ENCODE measurements at places on chromosomes 13 and 19.

DNA sequence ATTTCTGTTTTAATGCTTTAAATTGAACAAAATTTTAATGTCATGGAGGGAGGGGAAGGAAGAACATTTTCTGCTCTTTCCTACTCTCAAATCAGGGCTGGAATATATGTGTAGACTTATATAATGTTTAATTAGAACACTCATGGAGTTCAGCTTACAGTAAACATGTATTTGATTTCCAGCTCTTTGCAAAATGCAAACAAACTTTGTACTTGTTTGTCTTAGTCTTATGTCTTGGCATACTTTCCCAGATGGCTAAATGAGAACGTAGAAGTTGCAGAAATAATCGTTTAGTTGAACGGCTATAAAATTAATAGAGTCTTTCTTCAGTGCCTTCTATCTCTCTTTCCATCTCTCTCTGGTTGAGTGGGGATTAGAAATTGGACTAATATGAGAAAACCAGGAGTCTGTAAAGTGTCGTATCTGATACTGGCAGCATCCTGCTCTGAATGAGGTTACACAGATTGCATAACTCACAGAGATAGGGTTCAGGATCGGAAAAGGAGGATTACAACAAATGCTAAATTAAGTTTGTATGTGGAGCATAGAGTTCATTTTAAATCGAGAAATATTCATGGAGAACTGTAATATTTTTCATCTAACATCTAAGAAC lies 82.3 kb downstream of the FGF9 start:
- no peak for DNase-seq

DNA sequence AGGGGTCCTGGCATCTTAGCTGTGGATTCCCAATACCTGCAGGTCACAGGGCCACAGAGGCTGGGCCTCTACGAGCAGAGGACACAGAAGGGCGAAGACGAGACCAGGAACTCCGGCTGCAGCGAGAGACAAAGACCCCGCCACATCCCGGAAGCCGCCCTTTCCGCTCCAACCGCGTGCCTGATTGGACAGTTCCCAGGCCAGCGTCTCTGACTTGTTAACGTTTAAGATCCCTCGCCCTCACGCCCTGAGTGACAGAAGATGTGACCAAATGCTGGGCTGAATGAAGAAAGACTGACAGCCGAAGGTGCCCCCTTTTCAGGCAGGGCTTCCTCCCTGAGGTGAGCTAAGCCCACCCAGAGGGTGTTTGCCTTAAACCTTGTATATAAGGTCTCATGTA lies at the start of gene ZNF98:
TSS of gene ZNF98 (minus strand) at position 136 of the 400 bp plus-strand sequence. CDS start at position 14, 122 bp downstream.
- no peak for DNase-seq

- DNase-seq = no peak
Measured at GRCh38 chr19:52646571-52647217, 8.5 kb upstream of the ZNF83 start.

- no peak for DNase-seq
Measured at GRCh38 chr13:90766386-90766902, 581.0 kb upstream of the MIR17HG start.

DNA sequence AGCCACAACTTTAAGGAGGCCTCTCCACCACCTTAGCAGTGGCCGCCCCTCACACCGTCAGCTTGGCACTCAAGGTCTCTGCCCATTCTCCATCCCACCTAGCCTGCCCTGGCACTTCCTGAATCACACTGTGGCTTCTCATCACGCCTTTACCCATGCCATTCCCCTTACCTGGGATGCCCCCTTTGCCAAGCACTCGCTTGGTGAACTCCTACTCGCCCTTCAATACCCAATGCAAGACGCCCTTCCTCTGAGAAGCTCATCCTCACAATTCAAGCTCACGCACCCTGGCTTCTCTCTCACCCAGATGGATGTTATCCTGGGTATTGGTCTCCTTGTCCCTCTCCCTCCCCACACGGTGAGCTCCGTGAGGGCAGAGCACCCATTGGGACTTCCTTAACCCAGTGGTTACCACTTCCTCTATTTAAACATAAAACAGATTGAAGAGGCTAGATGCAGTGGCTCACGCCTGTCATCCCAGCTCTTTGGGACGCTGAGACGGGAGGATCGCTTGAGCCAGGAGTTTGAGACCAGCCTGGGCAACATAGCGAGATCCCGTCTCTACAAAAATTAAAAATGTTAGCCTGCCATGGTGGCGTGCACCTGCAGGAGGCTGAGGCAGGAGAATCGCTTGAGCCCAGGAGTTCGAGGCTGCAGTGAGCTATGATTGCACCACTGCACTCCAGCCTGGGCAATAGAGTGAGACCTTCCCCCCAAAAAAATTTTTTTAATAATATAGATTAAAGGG lies 12.6 kb upstream of the SHD start:
- no peak for DNase-seq

DNA sequence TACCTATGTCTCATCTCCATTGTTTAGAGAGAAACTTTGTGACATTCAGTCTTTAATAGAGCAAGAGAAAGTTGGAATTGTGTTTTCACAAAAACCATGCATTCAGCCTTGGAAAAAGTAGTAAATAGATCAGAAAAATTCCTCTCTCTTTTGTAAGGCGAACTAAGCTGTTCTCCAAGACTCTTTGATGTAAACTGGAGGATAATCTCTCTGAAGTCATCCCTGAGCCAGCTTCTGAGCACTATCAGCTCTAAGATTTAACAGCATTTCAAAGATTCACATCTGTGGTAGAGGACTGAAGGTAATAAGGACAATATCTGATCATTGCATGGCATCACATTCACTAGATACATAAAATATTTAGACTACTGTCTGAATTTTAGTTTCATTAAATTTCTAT lies 904.6 kb upstream of the ATXN8OS start:
- no peak for DNase-seq

DNA sequence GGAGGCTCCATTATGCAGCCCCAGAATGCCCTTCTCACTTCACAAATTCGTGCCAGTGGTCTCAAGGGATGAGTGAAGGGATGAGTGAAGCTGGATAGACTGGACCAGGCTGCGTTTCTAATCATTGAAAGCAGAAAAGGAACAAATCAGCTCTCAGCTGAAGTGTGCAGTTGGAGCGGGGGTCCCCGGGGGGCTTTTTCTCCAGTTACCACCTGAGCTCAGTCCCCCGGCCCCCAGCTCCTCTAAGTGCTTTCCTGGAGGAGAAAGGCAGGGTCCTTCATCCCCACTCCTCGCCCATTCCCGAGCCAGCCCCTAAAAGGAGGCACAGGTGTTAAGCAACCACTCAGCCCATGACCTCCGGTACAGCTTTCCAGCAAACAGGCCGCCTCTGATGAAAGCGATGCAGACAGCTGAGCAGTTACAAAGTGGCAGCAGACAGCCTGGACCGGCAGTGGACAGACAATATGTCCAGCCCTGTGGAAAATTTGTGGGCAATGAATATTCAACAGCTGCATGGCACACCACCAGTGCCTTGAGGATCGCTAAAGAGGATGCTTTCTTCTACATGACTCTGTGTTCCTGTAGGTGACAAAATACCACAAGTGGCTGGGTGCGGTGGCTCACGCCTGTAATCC lies 110.7 kb upstream of the UBL3 start:
- DNase-seq = no peak

DNA sequence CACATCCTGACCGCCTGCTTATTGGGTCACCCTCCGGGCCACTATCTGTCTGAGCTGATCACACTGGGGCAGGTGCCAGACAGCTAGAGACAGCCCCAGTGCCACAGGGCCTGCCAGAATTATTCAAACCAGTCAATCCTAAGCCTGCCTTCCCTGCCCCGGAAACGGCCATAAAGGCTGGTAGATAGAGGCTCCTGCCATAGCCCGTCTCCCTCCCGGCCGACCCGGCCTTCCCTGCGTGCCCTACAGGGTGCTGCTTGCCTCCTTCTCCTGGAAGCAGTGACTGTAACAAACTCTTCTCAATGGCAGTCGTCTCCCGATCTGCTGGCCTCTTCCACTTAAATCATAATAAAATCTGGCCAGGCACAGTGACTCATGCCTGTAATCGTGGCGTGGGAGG lies 158.6 kb upstream of the SOX1 start:
- DNase-seq = no peak

DNA sequence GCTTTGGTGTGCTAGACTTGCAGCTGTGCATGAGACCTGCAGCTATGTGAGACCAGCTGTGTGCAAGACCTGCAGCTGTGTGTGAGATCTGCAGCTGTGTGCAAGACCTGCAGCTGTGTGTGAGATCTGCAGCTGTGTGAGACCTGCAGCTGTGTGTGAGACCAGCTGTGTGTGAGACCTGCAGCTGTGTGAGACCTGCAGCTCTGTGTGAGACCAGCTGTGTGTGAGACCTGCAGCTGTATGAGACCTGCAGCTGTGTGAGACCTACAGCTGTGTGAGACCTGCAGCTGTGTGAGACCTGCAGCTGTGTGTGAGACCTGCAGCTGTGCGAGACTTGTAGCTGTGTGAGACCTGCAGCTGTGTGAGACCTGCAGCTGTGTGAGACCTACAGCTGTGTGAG lies 6.7 kb upstream of the DCUN1D2 start:
- no peak for DNase-seq
